ENCODE measurements at places on chromosomes 12 and 14. TPM values are rescaled to one million over a fixed set of nuclear protein-coding genes. Genes with fewer than 3 reads are reported as not detected.

Gene NAV3
- total RNA-seq, result 21.5 TPM

Gene KHNYN
- 56.8 TPM for total RNA-seq

Gene PTCSC3
- not detected for total RNA-seq

Gene PTPRB
- 20.2 TPM for total RNA-seq

Gene NPFF
- not detected for total RNA-seq

Gene LRRC43
- 1.5 TPM for total RNA-seq

Gene RNASE7
- total RNA-seq, result not detected
